ENCODE measurements at places on chromosomes 16 and 17. TPM values are rescaled to one million over a fixed set of nuclear protein-coding genes. Genes with fewer than 3 reads are reported as not detected.

The P2RX1 gene
- polyA plus RNA-seq, result 0.46 TPM

The CEP295NL gene
- not detected for polyA plus RNA-seq

GRCh38 chr16:10210944-10211343 lies 28.7 kb upstream of the GRIN2A start:
- DNase-seq, result no peak

- DNase-seq, result no peak
Observed at GRCh38 chr16:85673529-85674417, 15.0 kb downstream of the GINS2 start.

- DNase-seq, result no peak
Observed at GRCh38 chr17:81437191-81437651, 42.0 kb downstream of the BAHCC1 start.

DNA sequence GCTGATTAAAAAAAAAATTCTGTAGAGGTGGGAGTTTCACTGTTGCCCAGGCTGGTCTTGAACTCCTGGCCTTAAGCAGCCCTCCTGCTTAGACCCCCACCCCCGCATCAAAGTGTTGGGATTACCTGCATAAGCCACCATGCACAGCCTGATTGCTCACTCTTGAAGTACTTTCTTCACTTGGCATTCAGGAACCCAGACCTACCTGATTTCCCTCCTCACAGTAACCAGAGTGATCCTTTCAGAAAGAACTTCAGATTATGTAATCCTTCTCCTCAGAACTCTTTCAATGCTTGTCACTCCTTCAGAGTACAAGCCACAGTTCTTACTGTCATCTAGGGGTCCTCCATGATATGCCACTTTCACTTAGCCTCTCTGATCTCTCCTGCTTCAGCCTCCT lies 1.4 kb downstream of the EFCAB13 start:
- DNase-seq, result no peak

- no peak for DNase-seq
Observed at GRCh38 chr17:43931062-43931571, 11.2 kb downstream of the PPY start.

DNA sequence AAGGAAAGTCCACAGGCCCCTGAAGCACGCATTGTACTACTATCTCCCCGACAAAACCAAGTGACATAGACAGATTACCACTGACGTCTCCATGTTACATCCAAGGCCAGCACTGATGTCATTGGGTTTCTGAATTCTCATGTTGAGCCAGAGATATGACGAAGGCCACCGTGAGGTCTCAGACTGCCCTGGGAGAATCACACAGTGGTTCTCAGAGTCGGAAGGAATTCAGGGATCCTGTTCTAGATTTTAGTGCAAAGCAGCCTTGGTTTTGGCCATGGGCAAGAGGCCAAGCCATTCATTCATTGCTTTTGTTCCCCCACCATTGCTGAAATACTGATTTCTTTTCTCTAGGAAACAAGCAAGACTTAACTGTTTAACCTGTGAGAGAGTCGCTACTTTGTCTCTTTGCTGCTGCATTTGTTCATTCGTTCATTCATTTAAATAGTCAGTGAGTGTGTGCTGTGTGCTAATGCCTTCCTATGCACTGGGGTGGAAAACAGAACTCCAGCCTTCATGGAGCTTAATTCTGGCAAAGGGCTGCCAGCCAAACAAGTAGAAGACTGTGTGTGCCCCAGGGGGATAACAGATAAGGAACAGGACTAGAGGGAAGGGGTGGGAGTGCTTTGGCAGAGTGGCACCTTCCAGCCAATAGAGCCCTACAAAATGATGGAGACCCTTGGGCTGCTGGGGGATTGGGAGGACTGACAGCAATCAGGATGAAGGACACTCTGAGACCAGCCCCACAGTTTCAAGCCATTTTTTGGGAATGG lies 222.3 kb downstream of the MSI2 start:
- no peak for DNase-seq

GRCh38 chr17:43755389-43755875 lies 3.2 kb downstream of the SOST start:
- DNase-seq, result peak; percentile 52

All from sigmoid colon (tissue), 7 donors.